ENCODE measurements at places on chromosomes 4 and X.

DNA sequence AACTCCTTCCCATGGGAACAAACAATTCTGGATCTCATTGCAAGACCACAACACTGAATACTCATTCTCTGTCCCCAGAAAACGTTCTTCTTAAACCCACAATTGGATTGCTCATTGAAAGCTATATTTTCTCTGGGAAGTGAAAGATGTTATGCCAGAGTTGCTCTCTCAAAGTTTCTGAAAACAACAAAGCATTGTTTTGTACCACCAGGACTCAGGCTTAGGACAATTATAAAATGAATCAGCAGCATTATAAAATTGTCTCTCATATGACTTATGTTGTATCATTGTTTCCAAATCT, 26.5 kb downstream of the TFDP3 start:
- DNase-seq, result no peak

- no peak for DNase-seq
These were observed 14.0 kb downstream of the BEND2 start for GRCh38 chrX:18206657-18207056.

- DNase-seq, result no peak
These were observed 279.6 kb downstream of the CFAP299 start for GRCh38 chr4:80615099-80615498.

- no peak for DNase-seq
These were observed 9.3 kb downstream of the ZNF185 start for GRCh38 chrX:152907084-152907651.

DNA sequence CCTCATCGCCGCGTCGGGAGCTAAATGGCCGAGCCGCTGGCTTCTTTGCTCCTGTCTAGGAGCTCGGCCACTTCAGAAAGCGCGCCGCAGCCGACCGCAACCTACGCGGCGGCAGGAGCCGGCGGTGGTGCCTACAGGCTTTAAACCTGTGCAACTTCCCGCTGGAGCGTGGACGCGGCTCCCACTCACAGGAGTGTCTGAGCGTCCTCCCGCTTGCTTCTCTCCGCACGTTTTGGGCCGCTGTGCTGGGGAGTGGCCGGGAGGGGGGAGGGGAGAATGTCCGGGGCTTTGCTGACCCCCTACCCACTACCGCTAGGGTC, 1.0 kb downstream of the NHSL2 start:
- no peak for DNase-seq

GRCh38 chrX:45719751-45720501, 519.2 kb upstream of the DIPK2B start:
- DNase-seq, result no peak

- no peak for DNase-seq
These were observed 27.3 kb downstream of the NELFA start for GRCh38 chr4:1981251-1982058.

GRCh38 chr4:12293906-12294525, 865.3 kb upstream of the HS3ST1 start:
- DNase-seq, result no peak

GRCh38 chr4:1531683-1532548, 125.7 kb upstream of the NKX1-1 start:
- no peak for DNase-seq

DNA sequence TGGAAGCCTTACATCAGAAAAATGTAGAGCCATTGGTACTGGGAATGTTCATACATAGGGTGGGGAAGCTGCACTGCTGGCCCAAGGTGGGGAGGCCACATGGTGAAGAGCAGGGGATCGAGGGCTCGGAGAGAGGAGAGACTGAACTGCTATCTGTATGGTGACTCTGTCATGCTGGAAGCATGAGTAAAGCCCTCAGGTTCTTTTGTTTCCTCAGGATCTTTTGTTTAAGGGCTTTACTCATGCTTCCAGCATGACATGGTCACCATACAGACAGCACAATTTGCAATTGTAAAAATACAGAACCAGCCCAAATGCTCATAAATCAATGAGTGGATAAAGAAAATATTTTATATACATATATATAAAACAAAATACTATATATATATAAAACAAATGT, 78.4 kb downstream of the KLF8 start:
- no peak for DNase-seq

DNA sequence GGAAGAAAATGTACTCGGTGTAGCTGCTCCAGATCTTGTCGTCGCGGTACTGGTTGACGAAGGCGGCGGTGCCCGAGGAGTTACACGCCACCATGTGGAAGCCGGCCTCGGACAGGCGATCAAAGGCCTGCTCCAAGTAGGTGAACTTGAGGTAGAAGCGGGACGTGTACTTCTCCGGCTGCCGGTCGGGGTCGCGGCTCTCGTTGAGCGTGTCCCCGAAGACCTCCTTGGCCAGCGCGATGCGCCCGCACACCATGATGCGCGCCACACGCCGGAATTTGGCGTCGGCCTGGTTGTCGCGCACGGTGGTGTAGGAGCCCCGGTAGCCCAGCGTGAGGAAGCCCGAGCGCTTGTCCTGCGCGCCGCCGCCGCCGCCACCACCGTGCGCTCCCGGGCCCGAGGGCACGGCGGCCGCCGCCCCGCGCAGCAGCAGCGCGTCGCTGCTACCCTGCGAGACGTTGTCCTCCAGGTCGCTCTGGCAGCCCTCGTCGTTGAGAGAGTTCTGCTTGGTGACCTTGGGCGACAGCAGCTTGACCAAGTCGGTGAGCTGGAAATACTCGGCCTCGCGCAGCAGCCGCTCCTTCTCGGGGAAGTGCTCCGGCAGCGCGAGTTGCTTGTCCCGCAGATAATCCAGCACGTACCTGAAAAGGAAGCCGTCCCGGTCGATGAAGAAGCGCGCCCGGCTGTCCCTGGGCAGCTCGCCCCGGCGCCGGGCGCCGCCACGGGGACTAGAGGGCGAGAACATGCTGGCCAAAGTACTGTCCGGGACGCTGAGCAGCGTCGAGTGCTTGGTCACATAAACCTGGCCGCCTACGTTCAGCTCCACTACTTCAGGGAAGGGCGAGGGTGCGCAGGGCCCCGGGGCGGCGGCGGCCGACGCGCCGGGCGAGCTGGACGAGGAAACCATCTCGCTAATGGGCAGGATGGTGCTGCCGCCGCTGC, 775 bp downstream of the KCTD8 start:
- peak; percentile 12 for DNase-seq

DNA sequence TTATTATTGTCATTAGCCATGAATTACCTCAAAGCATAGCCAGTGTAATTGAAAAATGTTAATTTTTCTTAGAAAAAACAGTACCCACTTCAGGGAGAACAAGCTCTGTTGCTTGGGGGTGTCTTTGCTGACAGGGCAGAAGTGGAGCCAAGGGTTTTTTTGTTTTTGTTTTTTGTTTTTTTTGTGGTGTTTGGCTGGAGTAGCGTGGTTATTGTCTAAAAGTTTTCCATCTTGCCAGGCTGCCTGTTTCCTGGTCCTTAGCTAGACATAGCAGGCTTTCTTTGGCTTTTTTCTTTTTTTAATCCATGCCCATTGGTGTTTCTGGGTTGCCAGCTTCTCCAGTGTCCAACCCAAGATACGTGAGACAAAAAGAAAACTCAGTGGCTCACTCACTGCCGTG, 61.5 kb downstream of the CASP3 start:
- DNase-seq, result no peak

GRCh38 chrX:70033348-70034051, 16.2 kb downstream of the AWAT2 start:
- no peak for DNase-seq

DNA sequence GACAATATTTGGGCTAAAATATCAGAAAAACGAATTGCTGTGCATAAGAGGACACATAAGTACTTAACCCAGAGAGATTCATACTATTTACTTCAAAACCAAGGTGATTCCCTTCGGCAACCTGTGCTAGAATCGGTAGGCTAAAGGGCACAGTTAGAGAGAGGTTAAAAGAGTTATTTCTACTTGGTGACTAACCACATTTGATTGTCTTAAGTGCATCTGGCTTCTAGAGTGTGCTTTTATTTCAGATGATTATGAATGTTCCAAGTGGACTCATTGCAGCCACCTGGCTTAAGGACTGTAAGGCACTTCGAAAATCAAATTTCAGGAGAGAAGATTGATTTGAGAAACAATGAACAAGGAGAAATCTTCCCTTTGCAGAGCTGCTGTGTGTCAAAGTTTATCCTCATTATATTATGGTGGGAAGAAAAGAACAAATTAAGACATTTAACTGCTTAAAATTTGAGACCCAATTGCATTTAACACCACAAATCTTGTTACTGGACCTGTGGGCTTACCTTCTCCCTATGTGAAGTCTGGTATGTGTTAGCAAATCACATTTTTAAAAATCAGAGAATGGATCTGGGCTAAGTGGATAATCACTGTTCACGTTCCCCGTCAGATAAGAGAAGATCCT, 34.0 kb downstream of the PHOX2B start:
- DNase-seq, result no peak

DNA sequence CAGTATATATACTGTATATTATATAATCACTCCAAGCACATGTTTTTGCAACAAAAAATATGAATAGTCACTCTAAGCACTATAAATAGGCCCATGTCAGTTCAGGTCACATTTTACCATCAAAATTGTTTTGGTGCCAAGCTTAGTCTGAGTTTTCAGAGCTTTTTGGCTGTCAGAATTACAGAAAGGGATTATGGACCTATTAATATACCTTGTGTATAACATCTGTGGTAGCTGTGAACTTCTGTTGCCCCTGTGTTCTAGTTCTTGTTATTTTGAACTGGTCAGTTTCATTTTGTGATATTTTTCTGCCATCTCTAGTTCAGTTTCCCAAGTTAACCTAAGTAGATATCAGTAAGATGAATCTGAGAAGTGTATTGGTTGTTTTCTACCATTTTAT, 22.9 kb downstream of the EXOC1 start:
- no peak for DNase-seq

DNA sequence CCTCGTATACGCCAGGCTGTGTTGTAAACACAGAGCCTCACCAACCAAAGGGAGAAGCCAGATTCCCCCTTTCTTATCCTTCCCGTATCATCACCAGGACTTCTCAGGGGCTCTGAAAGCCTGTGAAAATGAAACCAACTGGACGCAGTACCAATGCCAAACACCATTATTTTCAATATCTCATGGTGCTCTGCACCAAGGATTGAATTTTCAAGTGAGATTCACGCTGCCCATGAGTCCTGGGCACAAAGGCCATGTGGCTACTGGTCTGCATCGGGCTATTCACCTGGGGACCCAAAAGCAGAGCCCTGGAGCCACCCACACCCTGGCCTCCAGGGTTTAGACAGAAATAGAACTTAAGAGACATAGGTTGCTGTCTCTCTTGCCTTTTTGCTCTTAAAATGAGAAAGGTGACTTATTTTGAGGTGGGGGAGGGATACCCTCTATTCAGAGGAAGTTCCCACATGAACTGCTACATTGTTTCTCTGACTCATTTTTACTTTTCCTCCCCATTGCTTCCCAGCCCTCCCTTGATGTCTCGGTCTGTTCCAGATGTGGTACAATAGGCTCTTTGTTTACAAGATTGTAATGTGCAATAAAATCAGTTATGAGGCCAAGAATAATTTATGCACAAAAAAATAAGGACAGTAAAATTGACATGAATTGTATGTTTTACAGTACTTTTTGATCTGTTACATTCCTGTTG, 55.4 kb downstream of the MAML3 start:
- no peak for DNase-seq

DNA sequence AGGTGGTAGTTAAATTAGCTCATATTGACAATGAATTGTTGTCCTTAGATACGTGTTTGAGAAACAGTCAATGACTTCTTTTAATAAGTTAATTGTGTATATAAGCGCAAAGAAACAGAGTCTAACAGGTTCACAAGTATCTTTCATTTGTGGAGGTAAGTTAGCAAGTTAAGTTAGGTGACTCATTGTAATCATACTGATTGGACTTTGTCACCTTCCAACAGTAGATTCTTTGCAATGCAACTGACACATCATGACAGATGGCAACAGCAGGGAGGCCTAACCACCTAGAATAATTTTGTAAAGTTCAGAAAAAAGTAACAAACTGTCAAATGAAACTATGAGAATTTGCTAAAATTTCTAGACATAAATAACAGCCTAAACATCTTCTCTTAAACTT, 207.6 kb upstream of the PITX2 start:
- DNase-seq, result no peak

- no peak for DNase-seq
These were observed 29.7 kb upstream of the HPSE start for GRCh38 chr4:83364312-83364711.

DNA sequence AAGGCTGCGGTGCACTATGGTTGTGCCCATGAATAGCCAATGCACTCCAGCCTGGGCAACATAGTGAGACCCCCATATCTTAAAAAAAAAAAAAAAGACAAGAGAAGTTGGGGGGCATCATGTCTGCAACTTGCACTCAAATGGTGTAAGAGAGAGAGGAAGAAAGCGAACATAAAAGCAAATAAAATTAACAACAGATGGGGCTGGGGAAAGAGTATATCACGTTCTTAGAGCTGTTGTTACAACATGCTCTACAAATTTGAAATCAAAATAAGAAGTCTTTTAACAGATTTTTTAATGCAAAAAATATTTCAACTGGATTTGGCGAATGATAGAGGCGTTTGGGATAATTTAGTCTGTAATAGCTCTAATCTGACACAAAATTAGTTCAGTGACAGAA, 144.9 kb downstream of the FNIP2 start:
- DNase-seq, result no peak

DNA sequence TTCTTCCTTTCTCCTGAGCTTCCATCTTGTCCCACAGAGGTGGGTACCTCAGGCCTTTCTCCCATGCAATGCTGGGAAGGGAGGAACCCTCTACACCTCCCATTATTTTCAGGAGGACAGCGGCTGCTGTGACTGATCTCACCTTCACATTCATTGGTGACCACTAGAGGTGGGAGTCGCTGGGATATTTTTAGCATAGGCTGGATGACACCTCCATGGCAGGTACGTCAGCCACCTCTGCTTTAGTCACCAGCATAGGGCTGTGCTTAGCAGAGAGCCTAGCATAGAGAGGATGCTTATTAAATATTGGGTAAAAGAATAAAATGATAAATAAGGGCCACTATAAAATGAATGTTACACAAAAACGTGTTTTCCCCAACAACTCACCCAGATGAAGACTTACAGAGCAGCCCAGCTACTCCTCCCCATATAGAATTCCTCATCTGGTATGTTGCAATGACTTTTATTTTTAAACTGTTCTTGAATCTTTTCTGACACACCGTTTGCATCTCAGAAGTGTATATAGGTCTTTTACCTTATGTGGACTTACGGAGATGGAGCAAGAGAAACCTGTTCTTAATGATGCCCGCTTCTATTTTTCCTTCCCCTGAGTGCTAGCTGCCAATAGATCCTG, 60.9 kb upstream of the SORBS2 start:
- no peak for DNase-seq

DNA sequence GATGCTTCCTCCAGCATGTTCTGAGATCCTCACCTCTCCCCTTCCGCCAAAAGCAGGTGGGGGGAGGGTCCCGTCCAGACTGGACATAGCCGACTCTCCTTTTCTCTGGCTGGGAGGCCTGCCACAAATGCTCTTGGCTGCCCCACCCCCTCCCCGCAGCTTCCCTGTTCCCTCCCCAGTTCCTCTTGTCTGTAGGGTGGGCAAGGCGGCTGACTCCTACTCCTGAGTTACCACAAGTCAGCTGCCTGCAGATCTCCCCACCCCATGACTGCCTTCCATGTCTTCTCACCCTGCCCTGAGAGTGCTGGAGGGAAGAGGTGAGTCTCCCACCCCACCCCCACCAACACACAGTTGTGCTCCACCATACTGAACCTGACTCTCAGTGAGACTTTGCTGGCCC, 2.9 kb downstream of the ATP6AP1 start:
- DNase-seq, result no peak

All from T-helper 2 cell (primary cell).